ENCODE measurements at places on chromosomes 1 and 21. TPM values are rescaled to one million over a fixed set of nuclear protein-coding genes. Genes with fewer than 3 reads are reported as not detected.

Gene CNR2
- 0.05 TPM for total RNA-seq

Gene CGN
- total RNA-seq: 19.7 TPM

GRCh38 chr1:79785561-79785960, 779.0 kb upstream of the ADGRL4 start:
- DNase-seq: no peak

Gene NUDT4B
- total RNA-seq: 0.74 TPM

DNA sequence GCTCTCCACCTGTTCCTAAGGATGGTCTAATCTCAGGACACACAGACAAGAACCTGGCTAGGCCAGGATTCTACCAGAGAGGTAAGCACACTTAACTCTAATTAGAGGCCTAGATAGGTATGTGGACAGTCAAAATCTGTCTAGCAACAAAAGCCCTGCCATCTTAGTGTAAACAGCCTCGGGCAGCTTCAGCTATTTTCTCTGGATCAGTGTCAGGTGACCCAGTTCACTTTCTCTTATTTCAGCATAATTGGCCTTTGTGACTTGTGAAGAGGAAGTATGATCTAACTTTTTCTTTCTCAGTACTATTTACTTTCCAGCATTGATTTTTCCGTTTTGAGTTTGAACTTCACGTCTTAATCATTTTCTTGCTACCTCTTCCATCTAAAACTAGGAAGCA, 217.7 kb downstream of the CRB1 start:
- DNase-seq: no peak

Gene FCAMR
- not detected for total RNA-seq

DNA sequence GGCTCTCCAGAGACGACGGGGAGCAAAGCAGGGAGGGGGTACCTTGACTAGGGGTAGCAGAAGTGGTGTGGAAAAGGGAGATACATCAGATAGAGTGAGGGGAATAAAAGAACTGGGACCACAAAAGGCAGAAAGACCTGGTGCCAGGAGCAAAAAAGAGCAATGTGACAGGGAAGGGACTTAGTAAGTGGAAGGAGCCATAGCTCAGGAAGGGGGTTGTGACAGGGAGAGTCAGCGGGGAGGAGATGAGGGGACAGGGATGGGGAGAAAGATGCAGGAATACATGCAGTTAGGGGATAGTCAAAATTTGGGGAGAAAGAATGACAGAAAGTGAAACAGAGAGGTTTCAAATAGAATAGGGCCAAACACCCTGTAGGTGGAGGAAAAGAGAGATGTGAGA, 20.5 kb downstream of the RHOU start:
- DNase-seq: no peak

Measured in HCT116 (cell line).